ENCODE measurements at places on chromosomes 5 and 9. TPM values are rescaled to one million over a fixed set of nuclear protein-coding genes. Genes with fewer than 3 reads are reported as not detected.

The PKD2L2 gene
- total RNA-seq = 0.44 TPM

The UBLCP1 gene
- total RNA-seq = 10.9 TPM

The DMRT2 gene
- total RNA-seq = 3.9 TPM

The SMAD5 gene
- 35.8 TPM for total RNA-seq

The TCF7 gene
- 0.74 TPM for total RNA-seq

The NR5A1 gene
- 0.65 TPM for total RNA-seq

The VCP gene
- 362 TPM for total RNA-seq

The CD74 gene
- 299 TPM for total RNA-seq

The ANKRD31 gene
- 0.04 TPM for total RNA-seq

The SLCO6A1 gene
- not detected for total RNA-seq

DNA sequence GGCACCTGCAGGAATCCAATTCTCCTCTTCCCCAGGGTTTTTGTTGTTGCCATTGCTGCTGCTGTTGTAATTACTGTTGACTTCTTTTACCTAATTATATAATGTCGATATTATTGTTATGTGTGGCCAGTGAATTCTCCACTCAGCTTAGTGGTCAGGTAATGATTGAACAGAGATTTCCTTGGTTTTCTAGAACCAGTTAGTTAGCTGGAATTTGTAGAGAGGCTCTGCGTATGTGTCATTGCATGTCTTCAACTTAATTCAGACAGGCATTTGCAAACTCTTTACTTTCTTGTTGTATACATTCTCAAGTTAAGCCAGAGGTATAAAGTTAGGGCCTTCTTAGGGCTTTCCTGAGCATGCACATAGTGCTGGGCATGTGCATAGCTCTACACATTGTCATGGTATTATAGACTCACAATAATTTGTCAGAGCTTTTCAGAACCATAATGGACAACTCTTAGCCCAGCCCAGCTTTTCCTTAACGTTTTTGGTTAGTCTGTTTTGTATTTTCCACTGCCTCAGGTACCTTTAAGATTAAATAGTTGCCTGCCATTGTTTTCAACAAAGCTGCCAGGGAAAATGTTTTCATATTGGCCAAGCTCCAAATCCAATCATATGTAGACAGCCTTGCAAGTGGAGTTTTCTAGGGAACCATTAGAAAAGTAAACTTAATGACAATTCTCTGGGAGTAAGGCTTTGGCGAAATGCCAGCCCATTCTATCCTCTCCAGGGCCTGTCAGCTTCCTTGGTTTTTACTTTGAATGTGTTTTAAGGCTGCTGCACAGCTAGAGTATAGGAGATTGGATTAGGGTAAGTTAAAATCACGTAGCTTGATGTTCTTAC lies 68.1 kb downstream of the UBE2R2 start:
- DNase-seq = no peak

DNA sequence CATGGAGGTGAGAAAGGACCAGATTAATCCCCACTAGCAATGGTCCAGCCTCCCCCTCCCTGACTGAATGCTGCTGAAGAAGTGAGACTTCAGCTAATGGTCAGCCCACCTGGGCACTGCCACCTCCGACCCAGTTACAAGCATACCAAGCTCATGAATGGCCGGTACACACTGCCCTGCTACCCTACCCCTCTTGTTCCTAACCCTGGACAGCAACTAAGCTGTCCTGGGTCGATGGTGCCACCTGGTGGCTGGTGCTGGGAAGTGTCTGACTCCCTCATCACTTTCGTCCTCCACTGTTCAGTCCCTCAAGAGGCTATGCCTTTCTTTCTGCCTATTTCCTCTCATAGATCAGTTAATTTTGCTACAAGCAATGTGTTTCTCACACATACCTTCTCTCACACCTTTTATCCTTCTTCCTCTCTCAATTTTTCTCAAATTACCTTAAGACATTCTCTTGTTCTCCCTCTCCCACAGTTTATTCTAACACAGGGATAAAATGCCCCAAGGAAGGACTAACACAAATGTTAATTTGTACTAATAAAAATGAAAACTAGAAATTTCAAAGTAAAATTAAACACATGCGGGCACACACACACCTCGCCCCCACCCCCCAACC lies 42.4 kb downstream of the PAX5 start:
- DNase-seq = no peak

DNA sequence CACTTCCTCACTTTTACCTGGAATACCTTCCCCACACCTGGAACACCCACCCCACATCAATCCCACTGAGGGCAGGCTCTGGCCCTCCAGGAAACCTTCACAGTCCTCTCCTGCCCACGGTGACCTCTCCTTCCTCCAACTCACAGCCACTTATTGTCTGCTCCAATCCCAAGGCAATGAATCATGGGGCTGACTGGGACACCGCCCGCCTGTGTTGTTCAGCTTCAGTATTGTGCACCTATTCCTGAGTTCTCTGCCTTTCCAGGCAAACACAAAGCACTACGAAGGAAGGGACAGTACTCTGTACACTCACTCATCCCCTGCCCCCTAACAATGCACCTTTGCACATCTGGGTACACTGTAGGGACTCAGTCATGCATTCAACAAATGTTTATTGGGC lies 7.3 kb downstream of the PCDH1 start:
- DNase-seq = no peak

GRCh38 chr9:121368745-121369144 lies 1.3 kb downstream of the STOM start:
- DNase-seq = no peak

- DNase-seq = no peak
Measured at GRCh38 chr5:51556833-51557232, 173.6 kb downstream of the ISL1 start.

DNA sequence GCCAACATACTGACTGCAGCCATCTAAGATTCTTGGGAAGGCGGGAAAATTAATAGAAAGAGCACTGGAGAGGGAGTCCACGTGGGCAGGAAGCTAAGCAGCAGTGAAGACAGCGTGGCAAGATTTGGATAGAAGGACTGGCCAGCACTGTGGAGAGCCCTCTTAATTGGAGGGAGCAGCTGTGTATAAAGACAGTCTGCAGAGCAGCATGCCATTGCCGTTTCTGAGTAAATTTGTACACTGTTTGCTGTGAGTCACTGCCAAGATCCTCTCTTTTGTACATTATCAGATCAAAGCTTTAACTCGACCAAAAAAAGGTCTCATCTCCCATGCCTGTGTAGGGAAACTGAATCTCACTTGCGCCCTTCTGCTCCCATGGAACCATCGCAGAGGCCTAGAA lies 45.3 kb downstream of the INSYN2B start:
- DNase-seq = no peak

- no peak for DNase-seq
Measured at GRCh38 chr5:93421468-93421867, 159.6 kb downstream of the NR2F1-AS1 start.

DNA sequence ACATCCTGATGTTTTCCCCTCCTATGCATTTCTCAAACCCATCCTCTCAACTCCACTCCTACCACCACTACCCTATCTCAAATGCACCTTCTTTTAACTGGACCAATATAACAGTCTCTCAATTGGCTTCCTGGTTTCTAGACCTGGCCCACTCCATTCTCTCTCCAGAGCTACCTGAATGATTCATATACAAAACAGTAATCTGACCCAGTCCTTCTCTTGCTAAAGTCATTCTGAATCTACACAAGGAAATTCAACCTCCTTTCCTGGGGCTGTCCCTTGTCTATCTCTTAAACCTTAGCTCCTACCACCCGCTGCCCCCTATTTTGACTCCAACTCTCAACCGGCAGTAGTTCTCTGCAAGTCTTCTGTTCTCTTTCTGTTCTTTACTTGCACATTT lies 97.2 kb downstream of the PCSK1 start:
- DNase-seq = no peak

DNA sequence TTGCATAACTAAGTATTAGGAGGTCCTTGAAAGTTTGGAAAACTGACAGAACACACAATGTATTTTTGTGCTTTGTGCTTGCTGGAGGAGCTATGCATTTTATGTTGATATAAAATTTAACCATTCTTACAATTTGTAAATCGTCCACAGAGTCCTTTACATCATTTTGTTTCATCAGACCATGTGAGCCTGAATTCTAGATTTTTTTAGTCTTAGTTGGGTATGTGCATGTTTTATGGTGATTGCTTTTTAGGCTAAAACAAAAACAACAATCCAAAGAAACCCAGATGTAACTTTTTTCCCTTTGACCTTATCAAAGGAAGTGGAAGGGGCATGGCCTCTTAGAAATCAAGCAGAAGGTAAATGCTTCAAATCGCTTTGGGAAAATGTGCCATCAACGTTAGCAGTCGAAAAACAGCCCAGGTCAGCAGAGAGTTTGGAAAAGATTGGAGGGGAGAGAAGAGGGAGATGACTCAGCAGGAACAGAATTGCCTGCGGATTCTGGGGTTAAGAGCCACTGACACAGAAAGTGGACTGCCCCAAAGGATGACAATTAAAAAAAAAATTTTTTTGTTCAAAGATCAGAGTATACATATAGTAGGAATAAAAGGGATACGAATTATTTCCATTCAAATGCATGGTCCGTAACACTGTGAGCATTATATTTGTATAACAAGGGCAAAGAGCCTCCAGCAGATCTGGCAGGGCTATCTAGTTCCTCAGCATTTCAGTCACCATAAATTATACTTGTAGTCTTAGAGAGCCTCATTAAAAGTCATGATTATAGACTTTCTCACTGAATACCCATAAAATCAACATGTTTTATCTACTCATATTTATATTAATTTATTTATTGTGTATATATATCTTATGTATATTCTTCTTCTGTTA lies 253.5 kb upstream of the HAPLN1 start:
- no peak for DNase-seq

DNA sequence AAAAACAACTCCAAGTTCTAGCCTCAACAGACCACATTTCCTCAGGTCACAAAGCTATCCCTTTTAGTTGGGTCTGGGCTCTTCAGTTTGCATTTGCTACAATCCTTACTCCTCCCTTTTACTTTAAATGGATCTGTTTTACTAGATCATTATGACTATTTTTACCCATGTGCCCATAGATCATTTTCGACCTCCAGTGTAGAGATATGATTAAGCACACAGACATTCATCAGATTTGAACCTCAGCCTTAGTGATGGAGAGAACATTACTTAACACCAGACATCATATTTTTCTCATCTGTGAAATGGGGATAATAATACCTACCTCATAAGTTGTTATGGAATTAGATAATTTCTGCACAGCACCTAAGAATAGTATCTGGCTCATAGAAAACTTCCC lies 141.9 kb downstream of the NPR3 start:
- no peak for DNase-seq

GRCh38 chr5:17054911-17055310 lies 118.8 kb upstream of the MYO10 start:
- DNase-seq = no peak

DNA sequence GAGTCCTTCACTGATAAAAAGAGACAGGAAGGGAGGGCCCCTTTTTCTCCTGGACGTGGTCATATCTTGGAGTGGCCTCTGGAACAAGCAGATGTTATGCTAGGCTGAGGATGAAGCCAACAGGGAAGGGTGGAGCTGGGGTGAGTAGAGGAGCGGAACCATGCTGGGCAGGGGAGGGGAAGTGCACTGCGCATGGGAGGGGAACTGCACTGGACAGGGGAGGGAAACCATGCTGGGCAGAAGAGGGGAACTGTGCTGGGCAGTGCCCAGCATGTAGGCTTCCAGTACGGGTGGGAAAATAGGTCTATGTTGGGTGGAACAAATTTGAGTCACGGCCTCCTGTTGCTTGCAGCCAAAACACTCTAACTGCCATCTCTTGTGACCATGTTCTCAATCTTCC lies 19.3 kb upstream of the IRX4 start:
- DNase-seq = peak; percentile 6

- DNase-seq = no peak
Measured at GRCh38 chr5:19771174-19771835, 216.7 kb downstream of the CDH18 start.

DNA sequence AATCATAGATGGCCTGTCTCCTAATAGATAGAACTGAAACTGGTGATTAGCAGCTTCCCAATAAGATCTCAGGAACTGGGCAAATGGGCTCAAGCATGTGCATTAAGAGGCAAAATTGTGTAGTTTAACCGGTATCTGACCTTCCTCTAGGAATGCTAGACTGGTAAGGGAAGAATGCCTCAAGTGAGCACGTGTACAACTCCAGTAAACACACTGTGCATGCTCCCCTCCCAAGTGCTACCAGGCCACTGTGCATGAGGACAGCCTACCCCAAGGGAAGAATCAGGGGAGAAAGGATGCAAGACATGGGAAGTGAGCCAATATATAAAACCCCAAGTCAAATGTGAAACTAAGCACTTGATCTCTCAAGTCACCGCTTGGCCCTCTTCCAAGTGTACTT lies 1157.4 kb upstream of the CDH18 start:
- DNase-seq = no peak

DNA sequence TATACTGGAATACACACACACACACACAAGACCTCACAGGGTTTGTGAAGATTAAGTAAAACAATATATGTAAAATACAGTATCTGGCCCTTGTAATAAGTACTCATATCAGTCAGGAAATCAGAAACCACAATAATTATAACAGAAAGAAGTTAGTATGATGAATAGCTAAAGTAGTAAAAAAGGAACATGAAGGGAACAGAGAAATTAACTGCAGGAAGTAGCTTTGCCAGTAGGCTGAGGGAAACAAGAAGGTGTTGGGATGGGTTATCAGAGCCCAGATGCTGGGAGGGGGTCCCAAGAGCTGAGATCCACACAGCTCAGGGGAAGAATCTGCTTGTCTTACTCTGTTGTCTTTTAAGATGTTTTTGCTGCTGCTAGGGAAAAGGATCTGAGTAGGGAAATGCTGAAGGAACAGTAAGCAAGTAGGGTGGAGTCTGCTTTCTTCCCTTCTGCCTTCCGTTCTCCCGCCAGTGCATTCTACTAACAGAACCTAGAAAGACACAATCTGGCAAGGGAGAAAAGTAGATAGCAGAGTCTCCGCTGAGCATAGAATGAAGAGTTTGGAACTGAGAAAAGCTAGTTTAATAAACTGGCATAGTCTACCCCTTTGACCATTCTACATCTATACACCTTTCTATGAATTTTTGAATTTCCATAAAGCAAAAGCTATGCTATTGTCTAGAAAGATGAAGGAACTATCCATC lies 55.3 kb upstream of the ALDH1A1 start:
- DNase-seq = no peak

DNA sequence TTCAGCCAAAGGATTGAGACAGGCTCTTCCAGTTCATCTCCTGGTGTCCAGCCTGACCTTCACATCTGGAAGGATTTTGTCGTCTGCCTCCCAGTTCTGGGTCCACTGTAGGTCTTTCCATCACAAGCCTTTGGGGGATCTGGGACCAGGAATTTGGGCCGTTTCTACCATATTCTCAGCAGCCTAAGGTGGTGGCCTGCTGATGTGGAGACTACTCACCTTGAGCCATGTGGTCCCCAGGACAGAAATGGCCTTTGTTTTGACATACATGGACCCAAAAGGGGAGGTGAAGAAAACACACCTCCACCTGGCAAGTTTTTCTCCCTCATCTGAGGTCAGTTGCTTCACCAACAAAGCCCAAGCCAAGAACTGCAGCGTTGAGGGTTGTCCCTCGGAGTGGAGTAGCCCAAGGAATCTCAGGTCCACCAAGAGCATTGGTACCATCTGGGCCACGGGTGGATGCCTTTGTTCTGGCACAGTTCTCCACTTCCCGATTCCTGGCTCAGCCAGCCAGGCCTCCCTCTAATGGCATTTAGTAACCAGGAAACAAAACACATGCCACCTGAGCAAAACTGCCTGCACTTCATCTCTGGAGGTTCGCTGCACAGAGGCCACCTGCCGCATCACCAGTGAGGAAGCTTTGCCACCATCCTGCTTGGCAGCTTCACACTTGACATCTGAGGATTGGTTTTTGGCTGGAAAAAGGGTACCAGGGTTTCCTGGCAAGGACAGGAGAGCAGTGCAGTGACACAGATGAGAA lies 24.7 kb downstream of the AMBP start:
- DNase-seq = no peak

All from psoas muscle (tissue), 8 donors.